ENCODE measurements at places on chromosomes 3 and 15. TPM values are rescaled to one million over a fixed set of nuclear protein-coding genes. Genes with fewer than 3 reads are reported as not detected.

Gene PFKFB4
- total RNA-seq, result 18.1 TPM

Gene FAM219B
- total RNA-seq, result 41.5 TPM

Gene BCL2A1
- not detected for total RNA-seq

Gene ACTRT3
- 5.2 TPM for total RNA-seq

Data from fibroblast of villous mesenchyme (primary cell).